ENCODE measurements at places on chromosomes 11 and 22. TPM values are rescaled to one million over a fixed set of nuclear protein-coding genes. Genes with fewer than 3 reads are reported as not detected.

Gene TAF10
- 121 TPM for total RNA-seq

Gene RBMXL2
- total RNA-seq = not detected

Gene GLYATL2
- total RNA-seq = not detected

DNA sequence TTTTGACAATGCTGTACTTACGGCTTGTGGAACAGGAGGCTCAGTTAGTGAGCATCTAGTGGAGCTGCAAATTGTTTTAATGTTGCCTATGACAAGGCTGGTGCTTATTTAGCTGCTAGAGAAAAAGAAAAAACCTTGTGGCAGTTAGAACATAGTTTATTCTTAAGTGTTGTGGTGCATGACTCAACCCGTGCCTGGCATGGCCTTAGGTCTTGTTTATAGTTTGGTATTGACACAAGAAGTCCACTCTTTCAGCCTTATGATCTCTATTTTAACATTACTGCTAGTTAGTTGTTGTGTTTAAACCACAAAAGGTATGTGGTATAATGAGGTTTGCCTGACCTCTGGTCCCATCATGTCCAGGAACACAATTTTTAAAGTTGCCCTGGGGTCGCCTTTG is 744.6 kb downstream of the FAM181B start:
- no peak for DNase-seq

DNA sequence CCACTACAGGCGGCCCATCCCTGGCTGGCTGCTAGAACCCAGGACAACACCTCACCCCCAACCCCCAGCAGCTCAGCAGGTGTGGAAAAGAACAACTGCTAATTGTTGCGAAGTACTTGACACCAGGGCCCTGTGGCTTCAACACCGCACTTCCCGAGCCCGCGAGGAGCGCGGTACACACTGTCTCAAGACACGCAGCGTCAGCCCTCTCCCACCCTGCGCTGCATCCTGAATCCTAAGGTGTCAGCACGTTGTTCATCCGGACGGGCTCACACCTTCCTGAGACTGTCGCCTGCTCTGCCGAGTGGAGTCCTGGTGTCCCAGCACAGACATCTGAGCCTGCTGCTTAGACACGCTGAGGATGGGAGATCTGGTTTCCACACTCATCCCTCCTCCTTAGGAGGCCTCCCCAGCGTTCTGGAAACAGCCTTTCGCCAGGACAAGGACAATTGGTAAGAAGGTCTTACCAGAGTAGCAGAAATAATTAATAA is 1336.2 kb downstream of the BRD1 start:
- peak; percentile 75 for DNase-seq

- no peak for DNase-seq
Observed at GRCh38 chr22:48578138-48579042, 1249.3 kb downstream of the BRD1 start.

DNA sequence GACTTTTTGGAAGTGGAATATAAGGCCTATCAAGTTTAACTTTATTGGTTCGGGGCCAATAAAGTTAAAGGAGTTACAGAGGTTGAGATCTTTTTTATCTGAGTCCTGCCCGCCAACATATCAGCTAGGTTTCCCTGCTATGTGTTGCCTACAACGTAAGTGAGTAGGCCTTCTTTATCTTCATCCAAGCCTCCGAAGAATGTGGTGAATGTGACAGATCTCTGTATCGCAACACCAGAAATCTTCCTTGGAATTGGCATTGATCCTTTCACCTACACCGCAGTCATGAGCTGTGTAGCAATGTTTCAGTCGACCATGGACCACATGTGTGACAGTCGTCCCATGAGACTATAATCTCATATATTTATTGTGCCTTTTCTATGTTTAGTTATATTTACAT is 37.3 kb upstream of the CADM1 start:
- no peak for DNase-seq

- DNase-seq = peak; percentile 24
Observed at GRCh38 chr11:79610678-79611077, 169.8 kb upstream of the TENM4 start.
